MCF 10A (cell line): ENCODE measurements at places on chromosomes 4 and X. TPM values are rescaled to one million over a fixed set of nuclear protein-coding genes. Genes with fewer than 3 reads are reported as not detected.
A peak's percentile ranks its signal among the peaks of the same experiment; 100 is the strongest.

GRCh38 chrX:130829526-130830515 is 73.2 kb downstream of the ENOX2 start:
- H3K27me3 ChIP-seq = peaks cover 47% of the 10 kb centered on the region
- H3K36me3 ChIP-seq = no peaks in the 10 kb centered on the region
- peak; percentile 75 for DNase-seq
- peaks cover 12% of the 10 kb centered on the region for H3K4me1 ChIP-seq
- peak overlapping the region; percentile 2 for H3K27ac ChIP-seq
- H3K4me3 ChIP-seq = no peak overlapping the region

GRCh38 chrX:155028129-155028528 is 1.5 kb downstream of the FUNDC2 start:
- peaks cover 13% of the 10 kb centered on the region for H3K4me1 ChIP-seq
- DNase-seq = peak; percentile 2
- H3K27me3 ChIP-seq = peaks cover 30% of the 10 kb centered on the region
- H3K4me3 ChIP-seq = peak overlapping the region; percentile 75

DNA sequence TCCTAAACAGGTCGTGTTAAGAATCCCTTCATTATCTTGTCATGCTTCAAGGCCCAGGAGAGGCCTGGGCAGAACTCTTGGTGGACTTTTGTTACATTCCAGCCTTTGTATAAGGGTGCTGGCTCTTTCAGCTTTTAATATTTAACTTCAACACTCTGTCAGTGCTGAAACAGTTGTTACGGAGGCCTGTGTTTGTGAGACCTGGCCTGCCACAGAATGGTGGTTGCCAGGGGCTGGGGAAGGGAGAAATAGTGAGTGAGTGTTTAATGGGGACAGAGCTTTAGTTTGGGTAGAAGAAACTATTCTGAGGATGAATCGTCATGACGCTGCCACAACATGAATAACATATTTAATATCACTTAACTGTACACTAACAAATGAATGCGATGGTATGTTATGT is 1027.6 kb upstream of the PRKX start:
- H3K27me3 ChIP-seq = no peaks in the 10 kb centered on the region
- no peak overlapping the region for H3K27ac ChIP-seq
- no peak overlapping the region for H3K4me3 ChIP-seq
- no peaks in the 10 kb centered on the region for H3K4me1 ChIP-seq
- no peak for DNase-seq

DNA sequence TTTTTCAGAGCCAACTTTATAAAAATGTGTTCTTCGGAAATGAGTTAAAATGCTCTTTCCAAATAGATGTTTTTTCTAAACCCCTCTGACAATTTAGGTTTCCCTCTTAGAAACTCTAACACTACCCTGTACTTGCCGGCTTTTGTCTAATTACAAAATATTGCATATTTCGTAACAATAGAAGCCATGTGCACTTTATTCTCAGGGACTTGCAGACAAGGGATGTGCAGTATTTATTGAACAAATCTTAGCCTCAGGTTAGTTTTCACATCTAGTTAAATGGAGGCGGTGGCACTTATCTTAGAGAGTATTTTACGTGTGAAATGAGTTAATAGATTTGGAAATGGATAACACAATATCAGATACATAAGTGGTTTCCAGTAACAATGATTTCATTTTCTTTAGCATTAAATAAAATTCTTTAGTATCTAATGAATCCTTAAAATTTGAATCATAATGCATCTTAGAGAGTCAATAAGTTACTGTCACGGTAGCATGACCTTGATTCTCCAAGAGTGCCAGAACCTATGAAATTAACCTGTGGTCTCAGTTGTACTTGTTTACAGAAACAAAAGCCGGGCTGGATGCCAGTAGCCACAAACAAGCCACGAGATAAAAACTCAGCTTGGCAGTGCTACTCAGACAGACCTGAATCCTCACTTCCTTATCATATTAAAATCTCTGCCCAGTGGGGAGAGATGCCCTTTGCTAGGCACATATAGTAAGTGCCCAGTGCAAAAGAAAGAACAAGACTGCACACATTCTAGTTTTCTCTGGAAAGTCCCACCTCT is 772 bp upstream of the PABPC4L start:
- H3K4me1 ChIP-seq = peaks cover 8% of the 10 kb centered on the region
- DNase-seq = peak; percentile 58
- peaks cover 4% of the 10 kb centered on the region for H3K36me3 ChIP-seq
- no peaks in the 10 kb centered on the region for H3K27me3 ChIP-seq
- H3K4me3 ChIP-seq = peak overlapping the region; percentile 58

- H3K4me3 ChIP-seq = no peak overlapping the region
- H3K36me3 ChIP-seq = peaks cover 13% of the 10 kb centered on the region
- H3K27me3 ChIP-seq = no peaks in the 10 kb centered on the region
- no peak for DNase-seq
- peaks cover 4% of the 10 kb centered on the region for H3K4me1 ChIP-seq
These were observed 19.2 kb downstream of the ALPK1 start for GRCh38 chr4:112316360-112316759.

GRCh38 chrX:40908026-40908425 is 172.7 kb upstream of the MED14 start:
- H3K27ac ChIP-seq = no peak overlapping the region
- DNase-seq = no peak
- no peaks in the 10 kb centered on the region for H3K36me3 ChIP-seq
- peaks cover 8% of the 10 kb centered on the region for H3K4me1 ChIP-seq
- peaks cover 57% of the 10 kb centered on the region for H3K27me3 ChIP-seq
- H3K4me3 ChIP-seq = no peak overlapping the region

GRCh38 chr4:175935016-175935661 is 123.1 kb upstream of the GPM6A start:
- H3K4me1 ChIP-seq = peaks cover 8% of the 10 kb centered on the region
- DNase-seq = peak; percentile 34
- no peak overlapping the region for H3K27ac ChIP-seq

DNA sequence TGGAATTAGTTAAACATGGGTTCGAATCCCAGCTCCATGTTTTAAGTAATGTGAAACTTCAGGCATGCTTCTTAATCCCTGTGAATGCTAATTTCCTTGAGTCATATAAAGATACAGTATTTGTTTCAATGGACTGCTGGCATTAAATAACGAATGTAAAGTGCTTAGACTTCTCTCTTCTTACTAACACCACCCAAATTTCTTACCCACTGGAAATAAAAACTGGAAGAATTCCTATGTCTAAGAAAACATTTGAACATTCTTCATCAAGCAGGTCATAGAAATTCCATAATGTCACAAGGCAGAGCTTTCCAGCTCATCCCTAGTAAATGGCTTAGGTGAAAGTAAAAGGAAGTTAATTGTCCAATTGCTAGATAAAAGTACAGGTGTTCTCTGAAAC is 172.5 kb downstream of the ANK2 start:
- H3K27me3 ChIP-seq = no peaks in the 10 kb centered on the region
- H3K4me1 ChIP-seq = no peaks in the 10 kb centered on the region
- no peak overlapping the region for H3K27ac ChIP-seq
- H3K36me3 ChIP-seq = peaks cover 3% of the 10 kb centered on the region

DNA sequence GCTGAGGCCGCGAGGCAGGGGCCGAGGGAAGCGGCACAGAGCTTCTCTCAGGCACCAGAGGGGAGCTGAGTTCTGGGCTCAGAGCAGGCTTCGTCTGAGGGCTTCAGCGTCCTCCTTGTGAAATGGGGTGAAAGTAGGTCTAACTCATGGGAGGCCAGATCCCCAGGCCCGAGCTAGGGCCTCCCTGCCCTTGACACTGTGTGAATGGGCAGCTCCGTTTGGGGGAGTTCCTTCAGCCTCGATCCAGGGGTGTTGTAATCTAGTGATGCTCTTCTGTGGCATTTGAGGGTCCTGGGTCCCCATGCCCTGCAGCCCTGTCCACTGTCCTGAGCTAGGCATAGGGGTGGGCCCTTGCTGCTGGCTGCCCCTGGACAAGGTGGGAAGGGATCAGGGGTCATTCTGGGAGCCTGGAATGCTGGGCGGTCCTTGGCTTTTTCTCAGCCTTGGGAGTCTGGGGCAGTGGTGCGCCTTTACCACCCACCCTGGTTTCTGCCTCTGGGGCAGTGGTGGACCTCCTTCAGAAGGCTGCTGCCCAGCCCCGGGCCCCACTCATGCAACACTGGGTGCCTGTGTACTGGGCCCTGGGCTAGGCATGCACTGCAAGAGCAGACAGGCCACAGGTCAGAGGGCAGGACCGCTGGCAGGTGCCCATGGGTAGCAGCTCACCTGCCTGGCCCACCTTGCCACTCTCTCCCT is 4.1 kb downstream of the SH3BP2 start:
- H3K4me3 ChIP-seq = peak overlapping the region; percentile 44
- H3K4me1 ChIP-seq = peaks cover 65% of the 10 kb centered on the region
- H3K27me3 ChIP-seq = no peaks in the 10 kb centered on the region
- no peak for DNase-seq
- peak overlapping the region; percentile 89 for H3K27ac ChIP-seq

- no peak for DNase-seq
- no peaks in the 10 kb centered on the region for H3K36me3 ChIP-seq
- H3K27ac ChIP-seq = no peak overlapping the region
- H3K4me3 ChIP-seq = no peak overlapping the region
These were observed 46.2 kb downstream of the GPC4 start for GRCh38 chrX:133369065-133369464.

DNA sequence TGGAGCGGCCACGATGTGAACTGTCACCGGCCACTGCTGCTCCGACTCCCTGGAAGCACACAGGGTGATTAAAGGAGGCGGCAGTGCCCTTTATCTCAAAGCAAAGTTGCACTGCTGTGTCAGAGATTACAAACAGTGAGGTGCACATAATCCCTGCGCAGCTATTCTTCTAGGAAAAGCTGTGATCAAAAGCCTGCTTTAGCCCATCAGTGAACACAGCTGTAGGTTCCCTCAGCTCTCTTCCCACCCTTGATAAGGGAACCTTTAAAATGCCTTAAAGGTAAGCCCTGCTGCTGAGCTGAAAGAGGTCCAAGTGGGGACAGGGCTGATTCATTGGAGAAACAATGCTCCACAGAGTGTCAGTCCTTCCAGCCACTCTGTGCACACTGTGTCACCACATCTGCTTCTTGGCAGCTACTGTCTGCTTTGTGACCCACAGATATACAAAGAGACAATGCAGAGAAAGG is 127.6 kb downstream of the EIF4E start:
- H3K27me3 ChIP-seq = no peaks in the 10 kb centered on the region
- H3K36me3 ChIP-seq = no peaks in the 10 kb centered on the region
- no peak for DNase-seq
- no peaks in the 10 kb centered on the region for H3K4me1 ChIP-seq
- H3K27ac ChIP-seq = no peak overlapping the region
- H3K4me3 ChIP-seq = no peak overlapping the region

DNA sequence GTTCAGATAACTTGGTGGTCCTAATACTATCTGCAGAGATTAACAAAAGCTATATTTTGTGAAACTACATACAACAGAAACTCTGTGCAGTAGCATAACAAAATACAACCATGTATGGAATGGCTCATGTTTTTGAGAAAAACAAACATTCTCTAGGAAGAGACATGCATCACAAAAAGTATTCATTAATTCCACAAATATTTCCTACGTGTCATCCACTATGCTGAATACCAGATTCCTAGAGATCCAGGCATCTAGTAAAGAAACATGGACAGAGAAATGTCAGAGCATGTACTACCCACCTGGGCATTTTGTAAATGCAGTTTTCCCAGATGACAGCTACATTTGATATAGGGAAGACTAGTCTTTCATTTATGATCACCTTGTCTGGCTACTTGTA is 248.1 kb downstream of the OPHN1 start:
- H3K27me3 ChIP-seq = peaks cover 12% of the 10 kb centered on the region
- no peak overlapping the region for H3K4me3 ChIP-seq
- H3K4me1 ChIP-seq = no peaks in the 10 kb centered on the region
- DNase-seq = no peak
- no peak overlapping the region for H3K27ac ChIP-seq

DNA sequence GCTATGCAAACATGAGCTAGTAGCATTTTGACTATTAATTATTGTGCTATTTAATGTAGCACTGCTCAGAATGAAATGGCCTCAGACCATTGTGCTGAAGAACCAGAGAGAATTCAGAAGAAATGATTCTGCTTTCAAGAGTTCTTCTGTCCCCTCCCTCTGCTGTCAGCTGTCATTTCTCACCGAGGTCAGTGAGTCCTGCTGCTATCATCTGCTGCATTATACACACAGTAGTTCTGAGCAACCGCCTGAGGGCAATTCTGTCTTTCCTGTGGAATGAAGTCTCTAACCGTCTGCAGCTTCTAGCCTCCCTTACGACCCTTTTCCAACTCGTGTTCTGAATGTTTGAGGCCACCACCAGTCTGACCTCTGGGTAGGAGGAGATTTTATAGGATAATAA is 249.4 kb downstream of the HNRNPD start:
- no peaks in the 10 kb centered on the region for H3K36me3 ChIP-seq
- H3K4me1 ChIP-seq = no peaks in the 10 kb centered on the region
- H3K27ac ChIP-seq = peak overlapping the region; percentile 23
- DNase-seq = peak; percentile 28

GRCh38 chr4:186104114-186104889 is at the start of gene FAM149A:
FAM149A (plus strand) TSS chr4:186104704.
- no peak within 1 kb of the TSS for H3K27ac ChIP-seq
- no peaks in the 10 kb centered on the region for H3K27me3 ChIP-seq
- peak; percentile 11 for DNase-seq
- H3K4me3 ChIP-seq = peak within 1 kb of the TSS; percentile 62
- H3K36me3 ChIP-seq = no peaks in the 10 kb centered on the region
- no peaks in the 10 kb centered on the region for H3K4me1 ChIP-seq

DNA sequence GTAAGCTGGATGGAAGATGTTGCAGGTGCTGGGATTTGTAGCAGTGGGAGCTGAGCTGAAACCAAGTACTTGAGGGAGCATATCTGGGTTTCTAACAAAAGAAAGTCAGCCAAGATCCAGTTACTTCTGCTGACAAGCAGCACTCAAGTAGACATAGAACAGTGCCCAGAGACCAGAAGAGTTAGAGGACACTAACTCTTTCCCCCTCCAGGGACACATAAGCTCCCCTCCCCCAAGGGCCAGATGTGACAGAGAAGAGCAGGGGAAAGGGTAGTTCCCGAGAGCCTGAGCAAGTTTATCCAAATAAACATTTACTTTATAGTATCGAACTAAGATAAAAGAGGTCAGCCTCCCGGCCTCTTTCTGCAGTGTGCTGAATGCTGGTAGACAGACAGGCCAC is 12.2 kb downstream of the TRPC3 start:
- no peaks in the 10 kb centered on the region for H3K36me3 ChIP-seq
- DNase-seq = no peak
- H3K27ac ChIP-seq = no peak overlapping the region
- no peak overlapping the region for H3K4me3 ChIP-seq

GRCh38 chr4:47736555-47736954 is 101.3 kb downstream of the CORIN start:
- H3K27me3 ChIP-seq = no peaks in the 10 kb centered on the region
- no peak overlapping the region for H3K27ac ChIP-seq
- no peak for DNase-seq
- no peaks in the 10 kb centered on the region for H3K36me3 ChIP-seq
- no peak overlapping the region for H3K4me3 ChIP-seq
- no peaks in the 10 kb centered on the region for H3K4me1 ChIP-seq

TMEM156 gene
- total RNA-seq = 5.3 and 7.0 TPM in 2 replicates

TBX22 gene
- not detected in 2 replicates for total RNA-seq

UGT2B11 gene
- not detected in 2 replicates for total RNA-seq

HSFX3 gene
- not detected in 2 replicates for total RNA-seq

GAGE2A gene
- total RNA-seq = not detected in 2 replicates

RASL11B gene
- total RNA-seq = 1.7 and 2.6 TPM in 2 replicates
